Activated CD8-positive, alpha-beta memory T cell treated with anti-CD3 and anti-CD28 coated beads, Interleukin-2, amount 10 ng/mL, durations not matched to agents 7 days and 5 days (primary cell): ENCODE measurements at places on chromosomes 5 and 9. TPM values are rescaled to one million over a fixed set of nuclear protein-coding genes. Genes with fewer than 3 reads are reported as not detected.
A peak's percentile ranks its signal among the peaks of the same experiment; 100 is the strongest.

The CCDC69 gene
- total RNA-seq, result 73.1 TPM

The BTNL8 gene
- total RNA-seq, result not detected

The OR1Q1 gene
- 0.40 TPM for total RNA-seq

The PTPN3 gene
- total RNA-seq, result 0.50 TPM

The KIF12 gene
- not detected for total RNA-seq

The TUT7 gene
- total RNA-seq, result 46.7 TPM

The RAB3C gene
- total RNA-seq, result not detected

The RIOK2 gene
- 28.0 TPM for total RNA-seq

The DAB2IP gene
- 0.07 TPM for total RNA-seq

The PCDHGB7 gene
- total RNA-seq, result not detected

DNA sequence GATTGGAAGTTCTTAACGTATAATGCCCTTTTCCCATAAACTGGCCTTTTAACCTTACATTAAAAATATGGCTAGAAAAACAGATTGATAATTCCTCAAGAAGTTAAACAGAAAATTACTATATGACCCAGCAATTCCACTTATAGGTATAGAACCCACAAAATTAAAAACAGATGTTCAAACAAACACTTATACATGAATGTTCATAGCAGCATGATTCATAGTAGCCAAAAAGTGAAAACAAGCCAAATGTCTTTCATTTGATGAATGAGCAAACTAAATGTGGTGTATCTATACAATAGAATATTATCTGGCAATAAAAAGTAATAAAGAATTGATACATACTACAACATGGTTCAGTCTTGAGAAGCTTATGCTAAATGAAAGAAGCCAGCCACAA, 35.5 kb downstream of the POU5F2 start:
- H3K27me3 ChIP-seq, result no peaks in the 10 kb centered on the region
- H3K27ac ChIP-seq, result no peak overlapping the region
- no peak for DNase-seq
- H3K36me3 ChIP-seq, result no peaks in the 10 kb centered on the region
- peaks cover 6% of the 10 kb centered on the region for H3K4me1 ChIP-seq

DNA sequence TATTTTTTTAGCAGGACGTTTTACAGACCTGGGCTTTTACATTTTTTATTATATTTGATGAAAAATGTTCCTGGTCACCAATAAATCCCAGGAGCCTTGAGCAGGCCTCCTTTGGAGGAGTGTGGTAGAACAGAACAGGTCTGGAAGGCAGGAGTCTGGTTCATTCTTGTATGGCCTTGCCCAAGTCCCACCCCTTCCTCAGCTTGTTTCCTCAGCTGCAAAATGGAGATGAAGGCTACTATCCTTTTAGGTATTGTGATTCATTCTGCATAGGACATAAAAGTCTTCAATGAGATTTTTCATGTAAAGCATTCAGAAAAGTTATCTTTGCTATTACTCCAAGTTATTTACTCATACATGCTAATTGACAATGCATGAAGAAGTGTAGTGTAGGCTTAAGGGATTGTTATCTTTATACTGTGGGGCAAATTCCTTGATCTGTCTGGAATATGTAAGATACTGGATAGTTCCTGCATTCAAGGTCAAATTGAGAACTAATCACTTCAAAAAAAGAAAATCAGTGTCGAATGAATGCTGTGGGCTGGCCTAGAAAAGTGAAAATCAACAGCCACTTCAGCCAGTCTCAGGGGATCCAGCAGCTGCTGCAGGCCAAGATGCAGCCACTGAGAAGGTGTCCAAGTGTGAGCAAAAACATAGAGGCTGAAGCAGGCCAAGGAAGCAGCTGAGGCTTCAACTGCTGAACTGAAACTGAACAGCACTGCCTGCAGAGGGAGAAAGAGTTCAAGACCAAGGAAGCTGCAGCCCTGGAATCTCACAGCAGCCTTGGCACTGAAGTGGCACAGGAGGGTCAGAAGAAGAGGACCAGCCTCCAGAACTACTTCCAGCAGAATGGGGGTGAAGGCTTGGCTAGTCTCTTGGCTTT, 15.5 kb upstream of the SLC36A3 start:
- no peak overlapping the region for H3K27ac ChIP-seq
- no peak overlapping the region for H3K4me3 ChIP-seq
- no peaks in the 10 kb centered on the region for H3K4me1 ChIP-seq
- DNase-seq, result no peak

DNA sequence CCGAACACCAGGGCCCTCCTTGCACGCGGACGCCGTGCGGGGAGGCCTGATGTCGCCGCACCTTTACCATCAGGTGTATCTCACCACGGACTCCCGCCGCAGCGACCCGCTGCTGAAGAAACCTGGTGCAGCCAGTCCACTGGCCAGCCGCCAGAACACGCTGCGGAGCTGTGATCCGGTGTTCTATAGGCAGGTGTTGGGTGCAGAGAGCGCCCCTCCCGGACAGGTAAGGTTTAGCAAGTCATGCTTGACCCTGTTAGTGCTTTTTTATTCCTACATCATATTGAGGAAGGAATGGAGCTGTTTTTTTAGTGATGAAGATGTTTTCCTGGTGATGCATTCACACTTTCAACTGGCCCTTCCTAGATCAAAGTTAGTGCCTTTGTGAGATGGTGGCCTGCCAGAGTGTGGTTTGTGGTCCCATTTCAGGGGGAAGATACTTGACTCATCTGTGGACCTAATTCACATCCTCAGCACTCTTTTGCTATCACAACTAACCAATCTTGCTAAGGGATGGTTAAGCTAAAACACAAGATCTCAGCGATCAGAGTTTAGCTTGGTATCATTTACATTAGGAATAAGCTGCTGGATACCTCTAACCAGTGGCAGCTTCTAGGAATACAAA, 2.7 kb downstream of the PCDHGC3 start:
- H3K4me3 ChIP-seq, result no peak overlapping the region
- peaks cover 26% of the 10 kb centered on the region for H3K4me1 ChIP-seq
- H3K27ac ChIP-seq, result no peak overlapping the region
- H3K27me3 ChIP-seq, result peaks cover 85% of the 10 kb centered on the region
- no peaks in the 10 kb centered on the region for H3K36me3 ChIP-seq

DNA sequence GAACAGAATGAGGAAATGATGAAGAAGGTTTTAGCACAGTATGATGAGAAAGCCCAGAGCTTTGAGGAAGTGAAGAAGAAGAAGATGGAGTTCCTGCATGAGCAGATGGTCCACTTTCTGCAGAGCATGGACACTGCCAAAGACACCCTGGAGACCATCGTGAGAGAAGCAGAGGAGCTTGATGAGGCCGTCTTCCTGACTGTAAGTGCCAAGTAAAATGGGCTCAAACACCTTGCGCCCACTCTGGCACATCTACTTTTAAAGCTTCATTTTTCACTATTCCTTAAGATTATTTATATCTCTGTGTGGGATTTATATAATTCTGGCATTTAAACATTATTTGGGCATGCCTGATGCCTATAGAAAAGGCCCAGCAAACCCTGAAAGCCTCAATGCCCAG, 55.6 kb downstream of the CMYA5 start:
- DNase-seq, result no peak
- H3K4me1 ChIP-seq, result no peaks in the 10 kb centered on the region
- H3K27me3 ChIP-seq, result peaks cover 31% of the 10 kb centered on the region
- H3K4me3 ChIP-seq, result no peak overlapping the region

- no peak overlapping the region for H3K4me3 ChIP-seq
- no peaks in the 10 kb centered on the region for H3K36me3 ChIP-seq
- no peaks in the 10 kb centered on the region for H3K4me1 ChIP-seq
- H3K27me3 ChIP-seq, result no peaks in the 10 kb centered on the region
- H3K27ac ChIP-seq, result no peak overlapping the region
These were observed 169.8 kb upstream of the KCNN2 start for GRCh38 chr5:114192108-114192507.

DNA sequence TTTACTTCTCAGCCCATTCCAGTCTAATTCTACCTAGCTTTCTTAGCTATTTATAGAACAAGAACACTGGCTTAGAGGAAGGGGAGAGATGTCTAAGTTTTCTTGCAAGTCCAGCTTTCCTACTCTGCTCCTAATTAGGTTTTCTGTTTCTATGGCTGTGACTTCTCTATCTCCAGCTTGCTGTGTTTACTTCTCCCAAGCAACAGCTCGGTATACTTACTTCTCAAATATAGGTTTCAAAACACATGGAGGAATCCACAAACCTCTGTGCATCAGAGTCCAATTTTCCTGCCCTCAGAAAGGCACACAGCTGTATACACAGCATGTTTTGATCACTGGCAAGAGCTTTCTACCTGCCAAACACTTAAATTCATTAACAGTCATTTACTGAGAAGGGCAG, 17.4 kb upstream of the HMGCR start:
- no peaks in the 10 kb centered on the region for H3K36me3 ChIP-seq
- H3K4me1 ChIP-seq, result no peaks in the 10 kb centered on the region
- no peak for DNase-seq
- H3K4me3 ChIP-seq, result no peak overlapping the region

DNA sequence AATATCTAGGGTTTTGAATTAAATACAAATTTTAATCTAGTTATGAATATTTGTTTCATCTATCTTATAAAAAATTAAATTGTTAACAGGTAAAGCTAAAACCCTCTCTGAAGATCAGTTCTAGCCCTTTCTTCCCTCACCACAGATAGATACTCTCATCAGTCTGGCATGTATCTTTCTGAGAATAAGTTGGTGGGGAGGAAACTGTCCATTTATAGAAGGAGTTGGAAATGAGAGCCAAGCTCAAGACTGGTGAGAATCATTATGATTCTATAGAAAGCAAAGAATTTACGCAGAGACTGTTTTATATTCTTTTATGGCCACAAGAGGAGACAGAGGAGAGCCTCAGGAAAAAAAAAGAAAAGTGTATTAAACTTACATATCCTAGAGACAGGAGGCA, 59.0 kb downstream of the STARD4 start:
- no peak for DNase-seq
- peaks cover 36% of the 10 kb centered on the region for H3K36me3 ChIP-seq
- no peak overlapping the region for H3K27ac ChIP-seq
- no peaks in the 10 kb centered on the region for H3K27me3 ChIP-seq

- DNase-seq, result no peak
- no peak overlapping the region for H3K27ac ChIP-seq
- H3K4me1 ChIP-seq, result no peaks in the 10 kb centered on the region
- H3K27me3 ChIP-seq, result no peaks in the 10 kb centered on the region
- no peak overlapping the region for H3K4me3 ChIP-seq
These were observed 75.7 kb downstream of the FBXL7 start for GRCh38 chr5:15575666-15576065.

DNA sequence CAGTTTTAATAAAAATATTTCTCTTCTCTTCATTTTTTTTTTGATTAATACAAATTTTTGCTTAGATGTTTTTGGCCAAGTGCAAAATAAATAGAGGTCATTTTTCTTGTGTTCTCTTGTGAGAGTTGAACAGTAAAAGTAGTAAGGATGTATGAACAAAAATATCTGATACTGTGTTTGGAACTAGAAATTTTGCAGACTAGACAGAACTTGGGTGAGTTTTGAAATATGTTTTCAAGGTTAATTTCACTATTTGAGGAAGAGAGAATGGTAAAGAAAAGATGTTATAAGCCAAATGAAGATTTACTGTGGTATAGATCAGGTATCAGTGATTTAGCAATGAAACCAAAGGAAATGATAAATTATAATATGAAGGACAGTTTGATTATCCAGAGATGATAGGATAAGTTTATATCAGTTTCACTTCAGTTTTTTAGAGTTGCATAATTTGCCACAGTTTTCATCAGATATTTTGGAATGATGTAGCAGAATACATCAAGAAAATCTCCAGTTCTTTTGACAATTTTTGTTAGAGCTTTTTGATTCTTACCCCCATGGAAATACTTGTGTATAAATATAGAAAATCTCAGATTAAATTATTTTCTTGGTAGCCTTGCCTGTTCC, 147.9 kb upstream of the VCAN start:
- H3K36me3 ChIP-seq, result no peaks in the 10 kb centered on the region
- H3K27me3 ChIP-seq, result no peaks in the 10 kb centered on the region
- no peaks in the 10 kb centered on the region for H3K4me1 ChIP-seq
- H3K4me3 ChIP-seq, result no peak overlapping the region

GRCh38 chr9:122265149-122265915, 650 bp downstream of the MRRF start:
- no peaks in the 10 kb centered on the region for H3K27me3 ChIP-seq
- H3K4me3 ChIP-seq, result peak overlapping the region; percentile 98
- DNase-seq, result peak; percentile 59
- peaks cover 47% of the 10 kb centered on the region for H3K4me1 ChIP-seq

- H3K4me1 ChIP-seq, result no peaks in the 10 kb centered on the region
- H3K27ac ChIP-seq, result no peak overlapping the region
- peak; percentile 36 for DNase-seq
- H3K4me3 ChIP-seq, result no peak overlapping the region
These were observed 53.2 kb upstream of the KCNMB1 start for GRCh38 chr5:170442391-170442790.

DNA sequence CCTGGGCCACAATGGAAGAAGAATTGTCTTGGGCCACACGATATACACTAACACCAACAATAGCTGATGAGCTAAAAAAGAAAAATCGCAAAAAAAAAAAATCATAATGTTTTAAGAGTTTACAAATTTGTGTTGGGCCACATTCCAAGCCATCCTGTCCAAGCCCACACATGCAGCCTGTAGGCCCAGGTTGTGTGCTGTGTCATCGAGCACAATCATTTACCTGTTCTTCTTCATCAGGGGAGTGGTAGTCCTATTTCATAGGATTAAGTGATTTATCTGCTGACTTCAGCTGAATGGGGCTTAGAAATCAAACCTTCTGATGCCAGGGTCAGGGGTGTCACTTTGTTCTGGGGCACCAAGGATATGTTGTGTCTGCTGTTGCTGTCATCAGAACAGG, 44.6 kb upstream of the ELL2 start:
- no peak for DNase-seq
- H3K36me3 ChIP-seq, result no peaks in the 10 kb centered on the region
- H3K27ac ChIP-seq, result no peak overlapping the region
- H3K27me3 ChIP-seq, result no peaks in the 10 kb centered on the region
- H3K4me1 ChIP-seq, result no peaks in the 10 kb centered on the region

DNA sequence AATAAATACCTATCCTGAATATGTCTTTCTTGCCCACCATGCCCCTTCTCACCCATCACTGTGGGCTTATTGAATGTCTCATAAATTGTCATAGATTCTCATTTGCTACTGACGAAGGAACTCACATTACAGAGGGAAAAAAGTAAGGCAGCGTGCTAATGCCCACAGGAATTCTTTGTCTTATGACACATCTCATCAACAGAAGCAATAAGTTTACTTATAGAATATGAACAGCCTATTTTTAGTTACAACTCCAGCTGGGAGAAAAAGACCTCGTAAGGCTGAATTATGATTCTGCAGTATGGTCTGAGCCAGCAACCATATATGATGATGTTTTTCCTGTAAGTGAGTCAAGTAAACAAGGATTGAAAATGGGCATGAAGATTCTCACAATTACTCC, 22.4 kb upstream of the ATG10 start:
- H3K4me1 ChIP-seq, result no peaks in the 10 kb centered on the region
- no peaks in the 10 kb centered on the region for H3K27me3 ChIP-seq
- no peak overlapping the region for H3K4me3 ChIP-seq
- no peaks in the 10 kb centered on the region for H3K36me3 ChIP-seq

GRCh38 chr9:104232781-104233341, 138.8 kb downstream of the SMC2 start:
- H3K4me1 ChIP-seq, result no peaks in the 10 kb centered on the region
- no peak overlapping the region for H3K27ac ChIP-seq
- no peaks in the 10 kb centered on the region for H3K27me3 ChIP-seq

- H3K4me1 ChIP-seq, result no peaks in the 10 kb centered on the region
- H3K4me3 ChIP-seq, result no peak overlapping the region
- no peak overlapping the region for H3K27ac ChIP-seq
- peaks cover 3% of the 10 kb centered on the region for H3K27me3 ChIP-seq
- no peaks in the 10 kb centered on the region for H3K36me3 ChIP-seq
These were observed 54.1 kb upstream of the CHD1 start for GRCh38 chr5:98982880-98983279.

- H3K36me3 ChIP-seq, result no peaks in the 10 kb centered on the region
- no peak overlapping the region for H3K27ac ChIP-seq
- no peak for DNase-seq
- H3K27me3 ChIP-seq, result no peaks in the 10 kb centered on the region
These were observed 294.8 kb upstream of the KIF2A start for GRCh38 chr5:62011089-62011664.

- peak overlapping the region; percentile 39 for H3K27ac ChIP-seq
- no peak overlapping the region for H3K4me3 ChIP-seq
- H3K27me3 ChIP-seq, result no peaks in the 10 kb centered on the region
These were observed 32.1 kb downstream of the PTPA start for GRCh38 chr9:129143031-129143927.
